GM12878 (cell line): ENCODE measurements at places on chromosomes 4 and X.
A peak's percentile ranks its signal among the peaks of the same experiment; 100 is the strongest.

DNA sequence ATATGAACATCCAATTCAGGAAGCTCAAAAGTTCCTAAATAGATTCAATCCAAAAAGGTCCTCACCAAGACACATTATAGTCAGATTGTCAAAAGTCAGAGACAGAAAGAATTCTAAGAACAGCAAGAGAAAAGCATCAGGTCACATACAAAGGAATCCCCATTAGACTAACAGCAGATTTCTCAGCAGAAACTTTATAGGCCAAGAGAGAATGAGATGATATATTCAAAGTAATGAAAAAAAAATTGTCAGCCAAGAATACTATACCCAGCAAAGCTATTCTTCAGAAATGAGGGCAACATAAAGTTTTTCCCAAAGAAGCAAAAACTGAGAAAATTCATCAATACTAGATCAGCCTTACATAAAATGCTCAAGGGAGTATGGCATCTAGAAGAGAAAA lies 106.6 kb upstream of the SH3RF1 start:
- DNase-seq, result no peak

- DNase-seq, result no peak
Observed at GRCh38 chrX:150880808-150881165, 17.7 kb downstream of the CD99L2 start.

DNA sequence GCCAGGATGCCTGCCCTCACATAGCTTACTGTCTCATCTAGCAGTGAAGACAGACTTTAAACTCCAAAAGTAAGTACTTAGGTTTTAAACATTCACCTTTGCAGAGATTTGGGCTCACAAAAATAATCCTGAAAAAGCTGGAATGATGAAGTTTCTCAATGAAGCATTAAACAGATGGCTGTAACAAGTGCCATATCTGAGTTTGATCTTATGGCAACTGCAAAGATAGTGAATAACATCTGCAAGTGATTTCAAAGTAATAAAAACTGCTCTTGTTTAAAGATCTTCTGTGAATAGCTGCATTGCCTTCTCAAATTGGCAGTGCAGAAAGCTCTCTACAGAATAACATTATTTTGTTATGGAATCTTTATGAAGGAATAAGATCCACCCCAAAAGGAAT lies 271.2 kb upstream of the SMIM31 start:
- no peak for DNase-seq

GRCh38 chrX:137118136-137118535 lies 84.3 kb upstream of the GPR101 start:
- DNase-seq, result no peak

GRCh38 chrX:150602296-150602695 lies 33.9 kb downstream of the MTM1 start:
- no peak for DNase-seq

DNA sequence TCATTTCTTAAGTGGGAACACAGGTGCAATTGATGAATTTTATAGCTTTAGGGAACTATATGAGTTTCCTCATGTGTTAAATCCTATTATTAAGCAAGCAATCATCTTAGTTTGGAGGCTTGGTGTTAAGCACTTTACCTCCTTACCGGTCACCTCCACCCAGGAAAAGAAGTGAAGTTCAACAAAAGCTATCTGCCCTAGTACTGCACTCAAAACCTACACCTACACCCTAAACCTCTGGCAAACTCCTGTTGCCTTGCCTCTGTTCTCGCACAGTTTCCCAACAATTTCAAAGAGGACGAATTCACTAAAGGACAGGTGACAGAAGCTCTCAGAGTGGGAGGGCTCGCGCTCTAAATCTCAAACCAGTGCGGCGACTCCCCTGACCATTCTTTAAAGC lies 85.7 kb upstream of the TENT5D start:
- DNase-seq, result no peak

DNA sequence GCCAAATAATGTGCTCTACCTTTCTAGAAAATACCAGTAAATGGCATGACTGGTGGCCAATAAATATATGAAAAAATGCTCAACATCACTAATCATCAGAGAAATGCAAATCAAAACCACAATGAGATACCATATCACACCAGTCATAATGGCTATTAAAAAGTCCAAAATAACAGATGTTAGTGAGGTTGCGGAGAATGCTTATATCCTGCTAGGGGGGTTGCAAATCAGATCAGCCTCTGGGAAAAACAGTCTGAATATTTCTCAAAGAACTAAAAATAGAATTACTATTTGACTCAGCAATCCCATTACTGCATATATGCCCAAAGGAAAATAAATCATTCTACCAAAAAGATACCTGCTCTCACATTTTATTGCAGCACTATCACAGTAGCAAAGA lies 115.1 kb downstream of the RASGEF1B start:
- no peak for DNase-seq

DNA sequence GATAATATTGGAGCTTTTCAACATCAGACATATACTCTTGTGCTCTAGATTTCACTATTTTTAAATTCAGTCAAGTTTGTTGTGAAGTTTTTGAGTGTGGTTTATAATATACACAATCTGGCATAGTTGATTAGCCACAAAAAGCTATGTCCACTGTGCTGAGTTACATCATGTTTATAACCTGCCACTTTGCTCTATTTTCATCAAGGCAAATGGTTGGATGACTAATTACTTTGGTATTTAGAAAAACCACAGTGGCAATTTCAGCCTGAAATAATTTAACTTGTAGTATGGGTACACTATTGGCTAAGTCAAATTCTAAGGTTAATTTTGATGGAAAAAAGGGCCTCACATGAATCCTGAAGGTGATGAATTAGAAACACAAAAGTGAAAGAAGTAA lies 262.6 kb downstream of the C4orf33 start:
- no peak for DNase-seq

- DNase-seq, result no peak
Observed at GRCh38 chr4:69689599-69689998, 36.6 kb upstream of the UGT2A1 start.

GRCh38 chr4:8348071-8348470 lies 78.5 kb downstream of the HTRA3 start:
- no peak for DNase-seq

DNA sequence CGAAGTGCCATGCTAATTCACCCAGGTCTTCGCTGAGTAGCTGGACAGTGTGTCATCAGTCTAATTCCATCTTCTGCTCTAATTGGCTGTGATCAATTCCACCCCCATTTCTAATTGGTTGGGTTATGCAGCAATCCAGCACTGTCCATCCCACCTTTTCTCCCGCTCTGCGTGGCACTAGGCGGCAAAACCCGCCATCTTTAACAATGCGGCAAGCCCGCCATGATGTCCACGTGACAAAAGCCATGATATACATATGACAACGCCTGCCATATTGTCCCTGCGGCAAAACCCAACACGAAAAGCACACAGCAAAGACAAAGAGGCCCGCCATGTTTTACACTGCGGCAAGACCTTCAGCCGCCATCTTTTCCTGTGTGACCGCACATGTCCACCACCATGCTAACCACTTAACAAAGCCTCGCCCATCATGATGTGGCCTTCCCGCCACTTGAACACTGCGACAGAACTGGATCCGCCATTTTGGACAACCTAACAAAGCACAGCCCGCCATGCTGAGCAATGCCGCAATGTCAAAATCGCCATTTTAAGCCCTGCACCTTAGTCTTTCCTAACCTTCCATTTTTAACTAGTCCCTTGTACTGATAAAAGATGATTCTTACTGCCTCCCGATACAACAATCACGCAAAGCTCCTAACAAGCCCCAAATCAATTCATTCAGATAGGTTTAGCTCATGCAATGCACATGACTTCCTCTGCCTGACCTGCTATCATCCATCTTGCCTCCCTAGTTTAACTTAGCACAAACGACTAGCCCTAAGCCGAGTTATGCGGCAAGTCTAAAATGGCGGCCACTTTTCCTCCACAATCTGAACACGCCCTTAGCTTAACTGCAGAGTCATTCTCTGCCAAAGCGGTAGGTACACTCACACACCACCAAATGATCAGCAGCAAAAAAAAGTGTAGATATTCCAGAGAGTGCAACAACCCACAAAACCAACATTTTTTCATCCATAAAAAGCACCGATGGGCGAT lies 288.3 kb downstream of the CHIC1 start:
- peak; percentile 90 for DNase-seq

DNA sequence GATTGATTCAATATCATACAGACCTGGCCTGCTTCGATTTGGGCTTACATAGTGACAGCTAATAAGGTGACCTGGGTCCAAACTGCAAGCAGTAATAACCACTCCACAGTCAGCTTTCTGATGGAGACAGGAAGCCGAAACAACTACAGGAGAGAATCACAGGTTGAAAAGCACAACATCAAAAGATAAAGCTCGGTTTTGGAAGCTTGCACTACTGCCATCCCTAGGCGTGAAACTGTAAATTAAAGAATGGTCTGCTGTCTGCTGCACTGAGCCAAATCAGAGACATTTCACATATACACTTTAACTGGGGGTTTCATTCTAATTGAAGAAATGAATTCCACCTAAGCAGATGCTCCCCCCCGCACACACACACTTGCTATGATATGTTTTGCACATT lies 116.3 kb downstream of the DHX15 start:
- DNase-seq, result no peak
